ENCODE measurements at places on chromosomes 13 and 19. TPM values are rescaled to one million over a fixed set of nuclear protein-coding genes. Genes with fewer than 3 reads are reported as not detected.

The CTXN1 gene
- 24.3 TPM for total RNA-seq

The SRRM5 gene
- not detected for total RNA-seq

DNA sequence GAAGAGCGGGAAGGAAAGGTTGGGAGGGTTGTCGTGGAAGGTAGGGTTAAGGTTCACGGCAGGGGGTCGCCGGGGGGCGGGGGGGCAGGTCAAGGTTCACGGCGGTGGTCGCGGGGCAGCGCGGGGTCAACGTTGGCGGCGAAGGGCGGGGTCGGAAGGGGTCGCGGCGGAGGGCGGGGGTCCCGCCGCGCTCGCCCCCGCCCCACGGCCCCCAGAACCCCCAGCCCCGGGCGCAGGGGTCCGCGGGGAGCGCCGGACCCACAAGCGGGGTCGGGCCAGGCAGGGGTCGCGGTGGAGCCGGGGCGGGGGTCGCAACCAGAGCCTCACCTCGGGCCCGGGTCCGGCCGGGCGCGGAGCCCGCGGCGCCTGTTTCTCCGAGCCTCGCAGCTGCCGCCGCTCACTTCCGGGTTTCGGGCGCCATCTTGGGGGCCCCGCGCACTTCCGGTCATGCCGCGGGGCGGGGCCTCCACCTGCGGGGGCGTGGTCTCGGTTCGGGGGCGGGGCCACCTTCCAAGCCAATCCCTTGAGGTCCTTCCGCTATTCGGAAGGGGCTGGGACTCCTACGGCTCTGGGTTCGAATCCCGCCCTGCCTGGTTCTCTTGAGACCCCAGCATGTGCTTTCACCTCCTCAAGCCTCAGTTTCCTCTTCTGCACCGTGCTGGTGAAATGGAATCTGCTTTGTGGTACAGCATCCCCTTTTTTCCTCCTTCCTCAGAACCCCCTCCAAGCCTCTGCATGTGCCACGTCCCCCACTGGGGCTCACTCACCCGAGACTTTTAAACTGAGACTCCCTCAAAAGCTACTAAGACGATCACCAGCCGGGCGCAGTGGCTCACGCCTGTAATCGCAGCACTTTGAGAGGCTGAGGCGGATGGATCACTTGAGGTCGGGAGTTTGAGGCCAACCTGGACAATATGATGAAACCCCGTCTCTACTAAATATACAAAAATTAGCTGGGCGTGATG, at the start of gene SBNO2:
SBNO2 (minus strand) TSS at position 424 of the 965 bp plus-strand sequence. CDS start 19,992 bp downstream, outside the sequence.
- DNase-seq = peak; percentile 70

The CLEC17A gene
- total RNA-seq = not detected

GRCh38 chr13:34914416-34914815, 27.7 kb upstream of the NBEA start:
- DNase-seq = no peak

The FBXW9 gene
- 16.7 TPM for total RNA-seq

- peak; percentile 61 for DNase-seq
Observed at GRCh38 chr19:45526143-45526542, 18.9 kb downstream of the VASP start.

DNA sequence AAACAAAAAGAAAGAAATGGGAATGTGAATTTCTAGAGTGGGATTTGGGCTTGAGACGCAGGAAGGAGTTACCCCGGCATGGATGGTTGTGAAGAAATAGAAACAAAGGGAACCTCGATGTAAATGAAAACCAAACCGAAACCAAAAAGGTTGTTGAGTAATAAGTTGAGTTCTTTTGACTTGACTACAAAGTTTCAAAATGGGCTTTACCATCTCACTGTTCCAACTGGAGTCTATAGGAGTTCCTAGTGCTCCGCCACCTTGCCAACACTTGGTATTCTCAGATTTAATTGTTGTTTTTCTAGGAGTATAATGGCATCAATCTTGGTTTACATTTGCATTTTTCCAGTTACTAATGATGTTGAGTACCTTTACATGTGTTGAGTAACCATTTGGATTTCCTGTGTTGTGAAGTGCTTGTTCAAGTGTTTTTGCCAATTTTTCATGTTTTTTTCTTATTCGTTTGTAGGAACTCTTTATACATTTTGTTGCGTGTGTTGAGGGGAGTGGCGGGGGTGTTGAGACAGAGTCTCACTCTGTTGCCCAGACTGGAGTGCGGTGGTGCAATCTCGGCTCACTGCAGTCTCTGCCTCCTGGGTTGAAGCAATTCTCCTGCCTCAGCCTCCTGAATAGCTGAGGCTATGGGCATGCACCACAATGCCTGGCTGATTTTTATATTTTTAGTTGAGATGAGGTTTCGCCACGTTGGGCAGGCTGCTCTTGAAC, 9.2 kb downstream of the UBE2S start:
- no peak for DNase-seq

The SIGLECL1 gene
- total RNA-seq = not detected

The CEACAM3 gene
- not detected for total RNA-seq

- no peak for DNase-seq
Observed at GRCh38 chr19:7337380-7338194, 11.2 kb upstream of the ARHGEF18 start.

DNA sequence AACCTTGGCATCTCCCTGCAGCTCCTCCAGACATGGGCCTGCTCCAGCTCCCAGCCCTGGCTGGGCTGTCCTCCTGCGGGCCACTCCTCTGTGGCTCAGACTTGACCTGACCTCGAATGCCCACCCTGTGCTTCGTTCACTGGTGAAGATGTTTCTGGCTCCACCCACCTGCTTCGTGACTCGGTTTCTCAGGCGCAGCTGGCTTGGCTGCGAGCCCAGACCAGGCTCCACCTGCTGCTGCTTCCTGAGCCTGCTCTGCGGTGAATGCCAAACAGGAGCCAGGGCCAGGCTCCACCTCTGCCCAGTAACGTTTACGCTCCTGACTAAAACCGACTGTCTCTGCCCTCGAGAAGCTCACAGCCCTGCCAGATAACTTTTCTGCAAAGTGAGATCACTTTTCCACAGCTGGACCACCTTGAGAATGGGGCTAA, 8.9 kb upstream of the RSPH6A start:
- DNase-seq = no peak

DNA sequence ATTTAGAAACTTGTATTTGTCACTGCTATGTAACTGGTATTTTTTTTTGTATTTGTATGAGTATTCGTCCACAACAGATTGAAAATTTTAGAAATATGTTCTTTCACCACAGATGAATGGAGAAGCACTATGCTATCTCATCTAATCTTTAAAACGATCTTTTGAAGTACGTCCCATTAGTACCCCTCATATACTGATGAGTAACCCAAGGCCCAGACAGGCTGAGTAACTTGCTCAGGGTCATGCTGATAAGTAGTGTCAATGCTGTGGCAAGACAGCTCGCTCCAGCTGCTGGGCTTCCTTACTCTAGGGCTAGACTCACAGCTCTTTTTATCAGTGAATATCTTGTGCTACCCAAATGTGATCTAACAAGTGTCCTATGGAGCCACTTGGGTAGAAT, 154.2 kb downstream of the SUCLA2 start:
- no peak for DNase-seq

- no peak for DNase-seq
Observed at GRCh38 chr19:42422901-42423461, 4.2 kb downstream of the LIPE start.

- DNase-seq = peak; percentile 86
Observed at GRCh38 chr13:19910336-19911072, 47.1 kb upstream of the ZMYM5 start.

- DNase-seq = peak; percentile 34
Observed at GRCh38 chr19:574658-575526, 2.5 kb downstream of the BSG start.

- DNase-seq = no peak
Observed at GRCh38 chr13:53821632-53822031, 793.0 kb downstream of the OLFM4 start.

The SEMA6B gene
- total RNA-seq = 29.2 TPM

GRCh38 chr13:30396434-30397075, 25.7 kb upstream of the UBE2L5 start:
- DNase-seq = peak; percentile 30

- DNase-seq = no peak
Observed at GRCh38 chr19:16398530-16399249, 73.1 kb downstream of the EPS15L1 start.

The ZNF181 gene
- not detected for total RNA-seq

DNA sequence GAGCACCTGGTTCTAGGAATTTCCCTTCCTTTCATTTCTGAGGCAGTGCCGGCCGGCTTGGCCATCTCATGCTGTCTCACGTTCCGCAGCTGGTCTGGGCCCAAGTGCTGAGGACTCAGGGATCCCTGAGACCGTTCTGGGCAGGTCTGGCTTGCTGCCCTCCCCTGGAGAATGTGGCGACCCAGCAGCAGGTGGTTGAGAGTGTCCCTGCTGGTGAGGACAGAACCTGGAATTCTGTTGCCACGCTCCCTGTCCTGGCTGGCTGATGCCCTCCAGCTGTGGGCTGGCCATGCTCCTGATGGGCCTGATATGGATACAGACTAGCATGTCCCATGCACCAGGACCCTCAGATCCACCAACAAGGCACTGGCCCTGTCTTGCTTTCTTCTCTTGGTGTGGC, 114.0 kb upstream of the C1QTNF9B start:
- no peak for DNase-seq

GRCh38 chr13:109672545-109672944, 113.8 kb downstream of the IRS2 start:
- DNase-seq = peak; percentile 69

The ZNF221 gene
- total RNA-seq = 5.8 TPM

DNA sequence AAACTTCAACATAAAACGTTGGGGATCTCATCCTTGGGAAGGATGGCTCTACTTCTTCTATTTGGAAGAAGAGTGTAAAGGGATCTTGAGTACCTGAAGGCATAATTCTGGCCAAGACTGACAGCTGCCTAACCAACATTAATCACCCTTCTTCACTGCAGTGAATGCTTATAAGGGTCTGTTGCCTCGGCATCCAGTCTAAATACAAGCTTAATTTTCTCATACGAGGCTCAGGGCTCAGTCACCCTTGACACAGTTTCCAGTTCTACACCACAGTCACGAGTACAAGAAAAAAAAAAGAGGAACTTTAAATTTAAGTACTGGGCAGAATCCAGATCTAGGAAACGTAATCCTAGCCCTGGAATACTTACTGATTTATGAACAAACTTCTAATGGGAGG, 9.0 kb downstream of the FPR3 start:
- no peak for DNase-seq

DNA sequence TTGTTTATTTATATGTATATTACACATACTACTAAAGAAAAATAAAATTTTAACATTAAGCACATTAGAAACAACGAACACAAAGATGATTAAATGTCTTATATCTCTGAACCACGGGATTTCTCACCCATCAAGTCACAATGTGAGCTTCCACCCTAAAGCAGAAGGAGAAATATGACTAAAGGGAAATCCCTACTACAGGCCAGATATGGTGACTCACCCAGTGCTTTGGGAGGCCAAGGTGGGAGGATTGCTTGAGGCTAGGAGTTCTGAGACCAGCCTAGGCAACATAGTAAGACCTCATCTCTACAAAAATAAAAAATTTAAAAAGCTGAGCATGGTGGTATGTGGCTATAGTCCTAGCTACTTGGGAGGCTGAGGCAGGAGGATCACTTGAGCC, 24.6 kb downstream of the DCT start:
- DNase-seq = peak; percentile 32

- DNase-seq = peak; percentile 50
Observed at GRCh38 chr19:44951179-44952159, 3.7 kb upstream of the CLPTM1 start.

DNA sequence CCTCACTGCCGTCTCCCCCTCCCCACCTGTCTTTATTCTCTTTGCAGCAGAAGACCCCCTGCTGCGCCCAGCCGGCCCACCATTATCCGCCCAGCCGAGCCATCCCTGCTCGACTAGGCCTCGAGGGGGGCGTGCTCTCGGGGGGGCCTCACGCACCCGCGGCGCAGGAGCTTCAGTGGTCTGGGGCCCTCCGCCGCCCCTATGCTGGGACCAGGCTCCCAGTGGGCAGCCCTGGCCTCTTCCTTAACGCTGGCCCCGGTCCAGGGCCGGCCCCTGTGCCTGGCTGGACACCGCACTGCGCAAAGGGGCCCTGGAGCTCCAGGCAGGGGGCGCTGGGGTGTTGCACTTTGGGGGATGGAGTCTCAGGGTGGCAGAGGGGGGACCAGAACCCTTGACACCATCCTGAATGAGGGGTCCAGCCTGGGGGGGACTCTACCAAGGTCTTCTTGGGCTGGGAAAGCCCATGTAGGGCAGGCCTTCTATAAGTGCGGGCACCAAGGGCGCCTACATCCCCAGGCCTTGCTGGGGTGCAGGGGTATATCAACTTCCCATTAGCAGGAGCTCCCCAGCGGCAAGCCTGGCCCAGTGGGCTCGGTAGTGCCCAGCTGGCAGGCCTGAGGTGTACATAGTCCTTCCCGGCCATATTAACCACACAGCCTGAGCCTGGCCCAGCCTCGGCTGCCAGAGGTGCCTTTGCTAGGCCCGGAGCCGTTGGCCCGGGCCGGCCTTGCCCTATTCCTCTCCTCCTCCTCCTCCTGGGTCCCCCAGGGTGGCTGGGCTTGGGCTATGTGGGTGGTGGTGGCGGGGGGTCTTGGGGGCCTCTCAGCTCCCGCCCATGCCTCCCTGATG, 4.9 kb downstream of the TMED1 start:
- no peak for DNase-seq

DNA sequence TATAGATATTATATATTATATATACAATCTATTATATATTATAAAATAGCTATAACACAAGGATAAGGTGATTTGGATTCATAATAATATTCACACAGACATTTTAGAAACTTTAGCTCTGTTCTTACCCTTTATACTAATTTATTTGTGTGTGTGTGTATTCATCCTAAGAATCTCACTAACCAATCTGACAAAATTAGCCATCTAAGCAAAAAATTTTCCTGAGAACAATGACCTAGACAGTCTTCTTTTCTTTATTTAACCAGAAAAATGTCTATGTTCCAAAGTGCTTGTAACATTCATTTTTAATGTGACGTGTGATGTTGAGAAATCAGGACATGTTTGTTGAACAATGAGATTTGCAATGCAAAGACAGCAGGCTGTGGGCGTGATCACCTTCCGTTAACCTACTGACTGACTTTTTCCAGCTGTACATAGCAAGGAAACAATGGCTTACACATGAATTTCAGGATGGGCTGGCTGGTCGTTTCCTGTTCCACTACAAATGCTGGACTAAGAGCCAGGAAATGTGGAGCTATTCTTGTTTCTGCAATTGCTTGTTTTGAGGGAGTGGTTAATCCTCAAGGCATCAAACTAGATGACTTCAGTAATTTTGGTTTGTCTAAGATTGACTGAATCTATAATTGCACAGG, 634.6 kb upstream of the ARGLU1 start:
- DNase-seq = no peak

DNA sequence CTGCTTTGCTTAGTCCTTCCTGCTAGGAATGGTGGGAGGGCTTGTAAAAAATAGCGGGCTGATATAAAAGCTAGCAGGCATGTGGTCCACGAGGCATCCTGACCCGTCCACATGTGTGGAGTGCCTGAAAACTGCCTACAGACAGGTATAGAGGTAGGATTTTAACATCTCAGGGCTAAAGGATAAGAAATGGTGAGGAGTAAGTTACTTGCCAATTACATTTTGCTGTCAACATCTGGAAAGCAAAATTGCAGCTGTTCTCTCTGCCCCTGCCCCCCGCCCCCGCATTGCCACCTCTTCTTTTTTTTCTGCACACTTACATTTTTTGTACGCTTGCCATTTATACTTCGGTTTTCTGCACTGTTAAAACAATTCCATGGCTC, 21.0 kb downstream of the NFIX start:
- DNase-seq = no peak

All from A172 (cell line).